Stimulated activated CD8-positive, alpha-beta memory T cell treated with anti-CD3 and anti-CD28 coated beads, Interleukin-7, amount 100 ng/mL, for 1 hour (primary cell): ENCODE measurements at places on chromosomes 11 and 22.

DNA sequence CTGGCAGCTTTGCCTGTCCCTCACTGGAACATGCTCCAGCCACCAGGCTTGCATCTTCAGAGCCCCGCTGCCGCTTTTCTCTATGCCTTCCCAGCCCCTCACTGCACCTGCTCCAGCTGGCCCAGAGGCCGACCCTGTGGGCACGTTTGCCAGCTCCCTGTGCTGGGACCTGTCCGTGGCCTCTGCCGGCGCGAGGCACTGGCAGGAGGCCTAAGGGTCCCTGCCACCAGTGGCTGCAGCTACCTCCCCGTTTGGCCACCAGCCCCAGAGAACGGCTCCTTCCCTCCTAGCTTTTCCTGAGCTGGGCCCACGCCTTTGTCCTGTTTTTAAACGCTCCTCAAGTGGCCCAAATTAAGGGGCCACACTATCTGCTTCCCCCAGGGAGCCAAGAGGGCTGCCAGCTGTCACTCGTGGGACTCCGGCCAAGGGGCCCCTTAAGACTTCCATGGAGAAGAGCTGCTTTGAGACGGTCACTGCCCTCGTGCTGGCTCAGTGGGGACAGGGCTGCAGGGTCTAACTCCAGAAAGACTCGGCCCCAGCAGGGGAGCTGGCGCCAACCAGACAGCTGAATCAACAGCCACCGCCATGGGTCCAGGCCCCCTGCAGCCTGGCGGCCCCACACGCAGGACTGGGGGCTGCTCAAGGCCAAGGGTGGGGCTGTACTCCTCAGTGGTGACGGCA lies 24.6 kb upstream of the WNT7B start:
- DNase-seq = no peak

GRCh38 chr11:67438158-67438902 lies 848 bp upstream of the PTPRCAP start:
- DNase-seq = peak; percentile 49

DNA sequence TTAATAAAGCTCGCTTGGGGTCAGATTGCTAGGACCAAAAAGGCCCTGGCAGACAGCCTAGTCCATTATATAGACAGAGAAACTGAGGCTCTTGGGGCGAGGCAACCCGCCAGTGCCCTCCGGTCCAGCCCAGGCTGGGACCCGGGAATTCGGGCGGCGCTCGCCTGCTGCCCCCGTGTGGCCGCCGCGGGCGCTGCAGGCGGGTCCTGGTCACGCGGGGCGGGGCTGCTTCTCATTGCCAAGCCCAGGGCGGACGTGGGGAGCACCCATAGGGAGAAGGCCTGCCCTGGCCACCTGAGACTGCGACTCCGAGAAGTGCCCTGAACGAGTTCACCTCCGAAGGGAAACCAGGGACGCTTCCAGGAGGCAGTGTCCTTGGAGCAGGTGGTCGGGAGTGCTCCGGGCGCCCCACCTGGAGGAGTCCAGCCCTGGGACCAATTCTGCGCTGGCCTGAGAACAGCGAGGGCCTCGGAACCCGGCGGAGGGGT lies 36.0 kb upstream of the CSNK1E start:
- DNase-seq = peak; percentile 44

- DNase-seq = no peak
Observed at GRCh38 chr11:57202281-57202680, 20.5 kb downstream of the LRRC55 start.

GRCh38 chr22:39915295-39915726 lies 14.4 kb downstream of the GRAP2 start:
- no peak for DNase-seq

DNA sequence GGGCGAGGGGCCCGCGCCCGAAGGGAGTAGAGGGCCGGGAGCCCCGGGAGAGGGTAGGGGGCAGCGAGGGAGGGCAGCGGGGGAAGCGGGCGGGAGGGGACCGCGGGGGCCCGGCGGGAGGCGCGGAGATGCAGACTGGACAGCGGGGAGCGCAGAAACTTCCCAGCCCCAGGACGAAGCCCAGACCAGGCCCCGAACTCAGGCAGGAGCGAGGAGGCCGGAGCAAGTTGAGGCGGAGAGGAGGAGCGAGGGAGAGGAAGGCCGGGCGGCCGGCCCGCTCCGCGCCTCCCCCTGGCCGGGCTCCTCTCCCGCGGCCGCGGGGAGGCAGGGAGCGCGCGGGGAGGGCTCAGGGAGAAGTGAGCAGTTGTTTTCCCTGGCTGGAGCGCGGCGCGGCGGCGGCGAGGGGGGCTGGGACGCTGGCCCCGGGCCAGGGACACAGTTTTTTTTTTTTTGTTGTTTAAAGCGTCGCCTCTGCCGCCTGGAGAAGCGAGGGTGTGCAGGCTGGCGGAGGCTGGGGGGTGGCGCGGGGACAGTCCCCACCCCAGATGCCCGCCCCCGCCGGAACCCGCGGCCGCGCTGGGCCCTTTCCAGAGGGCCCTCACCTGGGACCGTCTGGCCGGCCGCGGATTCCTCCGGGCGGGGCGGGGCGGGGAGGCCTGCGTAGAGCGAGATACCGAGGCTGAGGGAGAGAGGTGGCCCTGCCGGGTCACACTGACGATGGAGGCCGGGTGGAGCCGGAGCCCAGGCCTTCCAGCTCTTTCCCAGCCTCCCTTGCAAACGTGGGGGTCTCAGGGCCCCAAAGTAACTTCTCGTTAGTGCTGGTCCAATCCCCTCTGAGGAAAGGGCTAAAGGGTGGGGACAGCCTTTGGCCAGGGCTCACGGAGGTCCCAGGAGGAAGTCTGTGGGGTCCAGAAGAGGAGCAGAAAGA lies at the start of gene LTBP3:
Gene LTBP3, minus strand, starts transcription at position 358 of the 928 bp plus-strand sequence. CDS start 400 bp downstream, outside the sequence.
- DNase-seq = no peak

DNA sequence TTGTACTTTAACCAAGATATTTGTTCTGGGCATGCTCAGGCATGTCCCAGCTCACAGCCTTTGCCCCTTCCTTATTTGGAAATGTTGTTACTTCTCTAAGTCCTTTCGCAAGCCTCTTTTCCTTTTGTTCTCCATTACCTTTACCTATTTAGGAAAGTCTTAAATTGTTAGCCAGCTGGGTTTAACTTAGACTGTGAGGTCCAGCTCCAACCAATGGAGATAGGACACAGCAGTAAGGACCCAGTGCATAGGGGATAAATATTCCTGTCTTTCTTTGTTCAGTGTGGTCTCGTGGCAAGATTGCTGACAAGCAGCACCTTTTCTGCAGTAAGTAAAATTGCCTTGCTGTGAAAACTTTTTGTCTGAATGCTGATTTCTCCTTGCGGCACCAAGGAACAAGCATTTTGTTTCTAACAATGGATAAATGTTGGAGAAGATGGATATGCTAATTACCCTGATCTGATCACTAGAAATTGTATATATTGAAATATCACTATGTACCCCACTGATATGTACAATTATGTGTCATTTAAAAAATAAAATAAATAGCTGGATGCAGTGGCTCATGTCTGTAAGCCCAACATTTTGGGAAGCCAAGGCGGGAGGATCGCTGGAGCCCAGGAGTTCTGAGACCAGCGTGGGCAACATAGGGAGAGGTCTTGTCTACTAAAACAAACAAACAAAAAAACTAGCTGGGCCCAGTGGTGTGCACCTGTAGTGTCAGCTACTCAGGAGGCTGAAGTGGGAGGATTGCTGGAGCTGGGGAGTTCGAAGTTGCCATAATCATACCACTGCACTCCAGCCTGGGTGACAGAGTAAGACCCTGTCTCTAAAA lies 31.9 kb upstream of the FTH1 start:
- no peak for DNase-seq

GRCh38 chr22:20843501-20843900 lies 15.1 kb downstream of the PI4KA start:
- no peak for DNase-seq

- DNase-seq = no peak
Observed at GRCh38 chr11:71302911-71303310, 50.5 kb upstream of the SHANK2 start.

- no peak for DNase-seq
Observed at GRCh38 chr11:95991101-95991500, 67.2 kb upstream of the MTMR2 start.

GRCh38 chr11:80773919-80774318 lies 1333.1 kb upstream of the TENM4 start:
- no peak for DNase-seq

DNA sequence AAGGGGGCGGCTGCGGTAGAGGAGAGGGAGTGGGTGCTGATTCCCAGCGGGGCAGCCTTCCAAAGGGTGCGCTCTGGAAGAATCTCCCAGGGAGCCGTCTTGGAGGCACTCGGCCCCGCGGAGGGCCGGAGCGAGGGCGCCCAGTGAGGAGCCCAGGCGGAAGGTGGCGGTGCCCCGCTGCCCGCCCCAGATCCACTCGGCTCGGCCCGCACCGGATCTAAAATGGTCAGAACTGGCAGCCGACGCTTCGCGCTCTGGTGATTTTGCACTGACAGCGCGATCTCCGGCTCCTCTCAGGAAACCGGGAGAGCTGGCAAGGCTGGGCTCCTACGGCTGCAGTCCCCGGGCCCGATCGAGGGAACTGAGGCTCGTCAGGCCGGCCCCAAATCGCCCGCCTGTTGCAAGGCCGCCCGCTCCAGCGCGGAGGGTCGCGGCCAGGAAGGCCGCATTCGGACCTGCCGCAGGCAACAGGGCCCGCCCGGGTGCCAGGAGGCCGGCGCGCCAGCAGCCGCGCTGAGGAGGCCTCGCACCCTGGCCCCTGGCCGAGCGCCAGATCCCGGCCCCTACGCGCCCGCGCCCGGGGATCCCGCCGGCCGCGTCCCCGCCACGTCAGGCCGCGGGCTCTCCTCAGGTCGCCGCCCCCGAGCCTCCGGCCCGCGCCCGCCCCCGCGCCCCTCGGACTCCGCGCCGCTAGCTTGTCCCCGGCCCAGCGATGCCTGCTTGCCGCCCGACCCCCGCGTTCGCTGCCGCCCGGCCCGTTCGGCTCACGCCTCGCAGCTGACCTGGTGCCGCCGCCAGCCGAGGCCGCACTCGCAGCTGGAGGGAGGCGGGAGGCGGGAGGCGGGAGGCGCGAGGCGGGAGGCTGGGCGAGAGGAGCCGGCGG lies at the start of gene KLHL22:
Gene KLHL22, minus strand, starts transcription at position 818 of the 883 bp plus-strand sequence. CDS start 6,584 bp downstream, outside the sequence.
- no peak for DNase-seq

GRCh38 chr11:14642873-14643696 lies 519 bp upstream of the PDE3B start:
- no peak for DNase-seq

- no peak for DNase-seq
Observed at GRCh38 chr11:35305670-35306382, 113.5 kb downstream of the SLC1A2 start.

- no peak for DNase-seq
Observed at GRCh38 chr11:86617502-86617901, 54.9 kb downstream of the ME3 start.

DNA sequence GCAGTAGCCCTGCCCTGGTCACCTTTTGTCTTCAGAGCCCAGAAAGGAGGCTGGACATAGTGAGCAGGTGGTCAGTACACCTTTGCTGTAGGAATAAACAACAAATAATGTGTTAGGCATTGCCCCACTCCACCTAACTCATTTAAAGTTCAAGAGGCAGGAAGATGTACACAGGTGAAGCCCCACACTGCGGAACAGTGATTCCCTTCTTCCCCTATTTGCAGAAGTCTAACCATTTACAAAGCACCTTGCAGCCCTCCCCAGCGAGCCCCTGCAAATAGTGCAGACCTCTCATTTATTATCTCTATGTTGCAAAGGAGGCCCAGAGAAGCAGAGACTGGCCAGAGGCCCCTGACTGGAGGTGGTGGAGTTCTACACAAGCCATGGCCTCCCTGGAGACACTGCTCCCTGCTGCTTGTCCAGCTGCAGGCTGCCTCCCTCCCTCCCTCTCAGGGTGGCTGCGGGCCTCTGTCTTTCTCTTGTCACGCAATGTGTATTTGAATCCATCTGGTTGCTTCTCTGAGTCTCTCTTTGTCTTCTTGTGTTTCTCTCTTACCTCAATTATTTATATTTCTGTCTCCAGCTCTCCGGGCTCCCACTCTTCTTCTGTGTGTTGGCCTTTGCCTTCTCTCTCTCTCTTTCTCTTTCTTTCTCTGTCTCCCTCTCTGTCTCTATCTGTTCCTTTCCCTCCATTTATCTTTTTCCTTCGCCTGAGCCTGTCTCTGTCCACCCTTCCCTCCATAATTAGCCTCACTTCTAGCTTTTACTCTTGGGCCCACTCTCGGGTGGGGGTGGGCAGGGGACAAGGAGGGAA lies 59.1 kb upstream of the PRDM11 start:
- DNase-seq = no peak

GRCh38 chr11:119859684-119860083 lies 130.7 kb upstream of the NECTIN1 start:
- DNase-seq = no peak

DNA sequence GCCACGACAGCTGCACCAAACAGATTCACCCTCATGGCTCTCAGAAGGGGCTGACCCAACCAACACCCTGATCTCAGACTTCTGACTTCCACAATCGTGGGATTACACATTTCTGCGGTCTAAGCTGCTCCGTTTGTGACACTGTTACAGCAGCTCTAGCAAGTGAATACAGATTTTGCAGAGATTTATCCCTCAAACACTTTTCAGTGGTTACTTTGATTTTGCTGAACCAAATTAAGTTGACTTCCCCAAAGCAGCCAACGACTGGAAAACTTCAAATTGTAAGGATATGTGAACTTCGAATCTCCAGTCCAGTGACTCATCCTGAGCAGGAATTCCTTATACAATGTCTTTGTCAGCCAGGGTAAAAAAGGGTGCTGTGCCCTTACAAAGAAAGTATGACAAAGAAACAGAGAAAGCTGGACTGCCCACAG lies 14.8 kb upstream of the INCENP start:
- no peak for DNase-seq

DNA sequence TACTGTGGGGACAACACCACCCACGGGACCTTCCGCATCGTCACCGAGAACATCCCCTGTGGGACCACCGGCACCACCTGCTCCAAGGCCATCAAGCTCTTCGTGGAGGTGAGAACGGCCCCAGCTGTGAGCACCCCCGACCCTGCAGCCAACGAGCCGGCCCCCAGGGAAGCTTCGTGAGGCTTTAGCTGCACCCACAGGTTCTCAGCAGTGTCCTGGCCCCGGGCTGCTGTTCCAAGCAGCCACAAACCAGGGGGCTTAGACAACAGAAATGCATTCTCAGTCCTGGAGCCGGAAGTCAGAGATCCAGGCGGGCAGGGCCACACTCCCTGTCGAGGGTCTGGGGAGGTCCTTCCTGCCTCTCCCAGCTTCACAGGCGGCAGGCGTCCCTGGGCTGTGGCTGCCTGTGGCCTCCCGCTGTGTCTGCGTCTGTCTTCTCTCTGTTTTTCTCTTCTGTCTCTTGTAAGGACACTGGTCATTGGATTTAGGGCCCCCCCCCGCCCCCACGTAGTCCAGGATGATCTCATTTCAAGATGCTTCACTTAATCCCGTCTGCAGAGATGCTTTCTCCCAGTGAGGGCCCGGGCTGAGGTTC lies 12.5 kb downstream of the MUC5B start:
- no peak for DNase-seq
